H7 (cell line): ENCODE measurements at places on chromosomes 5 and 9. TPM values are rescaled to one million over a fixed set of nuclear protein-coding genes. Genes with fewer than 3 reads are reported as not detected.

- peak; percentile 18 for DNase-seq
Measured at GRCh38 chr5:146699664-146700418, 178.7 kb downstream of the PPP2R2B start.

DMRT3 gene
- total RNA-seq: not detected in 2 replicates

DNA sequence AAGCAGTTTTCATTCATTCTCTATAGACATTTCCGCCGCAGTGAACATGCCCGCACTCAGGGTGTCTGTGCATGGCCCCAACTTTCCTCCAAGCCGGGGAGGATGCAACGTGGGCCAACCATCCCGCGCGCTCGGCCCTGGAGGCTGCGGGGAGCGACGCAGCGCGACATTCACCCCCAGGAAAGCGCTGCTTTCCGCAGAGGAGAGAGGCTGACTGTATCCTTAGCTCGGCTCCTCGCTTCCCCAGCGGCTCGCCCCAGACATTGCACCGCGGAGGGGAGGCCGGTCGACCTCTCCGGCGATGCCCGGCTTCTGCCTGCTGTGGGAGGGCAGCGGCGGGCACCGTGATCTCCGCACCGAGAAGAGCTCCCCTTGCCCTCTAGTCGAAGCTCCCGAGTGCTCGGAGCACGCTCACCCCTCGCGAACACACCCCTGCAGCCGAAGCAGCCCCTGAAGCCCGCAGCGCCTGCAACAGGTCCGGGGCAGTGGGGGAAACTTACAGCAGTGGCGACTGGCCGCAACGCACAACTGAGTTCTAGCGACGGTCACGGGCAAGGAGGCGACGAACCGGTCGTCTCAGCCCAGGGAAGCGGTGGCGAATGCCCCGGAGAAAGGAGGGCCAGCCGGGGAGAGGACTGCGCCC lies 600 bp downstream of the ENC1 start:
- DNase-seq: peak; percentile 72

DNA sequence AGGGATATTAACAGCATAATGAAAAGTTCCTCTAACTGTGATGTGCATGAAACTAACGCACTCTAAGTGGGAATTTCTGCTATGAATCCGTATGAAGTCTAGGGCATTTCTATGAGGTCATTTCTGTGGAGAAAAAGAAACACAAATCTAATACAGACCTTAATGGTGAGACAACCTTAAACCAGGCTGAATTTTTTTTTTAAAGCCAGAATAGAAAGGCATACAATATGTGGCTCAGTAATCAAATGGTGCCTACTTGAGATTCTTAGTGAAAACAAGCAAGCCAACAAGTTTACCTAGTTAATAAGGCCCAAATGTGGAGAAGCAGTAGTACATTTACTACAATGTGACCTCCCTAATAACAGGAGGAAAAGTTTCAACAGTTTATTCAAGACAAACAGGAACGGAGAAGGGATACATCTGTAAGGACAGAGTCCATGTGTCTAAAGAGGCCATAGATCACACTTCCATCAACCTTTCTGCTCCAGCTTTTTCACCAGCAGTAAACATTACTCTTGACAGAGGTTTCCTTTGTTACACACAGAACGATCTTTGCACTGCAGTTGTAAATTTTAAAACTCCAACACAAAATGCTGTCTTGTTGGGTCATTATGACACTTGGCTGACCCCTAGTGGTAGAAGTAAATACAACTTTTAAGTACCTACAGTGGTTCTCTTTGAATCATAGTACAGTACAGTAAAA lies 26.2 kb downstream of the CARNMT1 start:
- peak; percentile 15 for DNase-seq

GRCh38 chr9:22052376-22052945 lies 43.4 kb upstream of the CDKN2B start:
- no peak for DNase-seq

- DNase-seq: no peak
Measured at GRCh38 chr9:91756510-91756780, 193.6 kb downstream of the ROR2 start.

DNA sequence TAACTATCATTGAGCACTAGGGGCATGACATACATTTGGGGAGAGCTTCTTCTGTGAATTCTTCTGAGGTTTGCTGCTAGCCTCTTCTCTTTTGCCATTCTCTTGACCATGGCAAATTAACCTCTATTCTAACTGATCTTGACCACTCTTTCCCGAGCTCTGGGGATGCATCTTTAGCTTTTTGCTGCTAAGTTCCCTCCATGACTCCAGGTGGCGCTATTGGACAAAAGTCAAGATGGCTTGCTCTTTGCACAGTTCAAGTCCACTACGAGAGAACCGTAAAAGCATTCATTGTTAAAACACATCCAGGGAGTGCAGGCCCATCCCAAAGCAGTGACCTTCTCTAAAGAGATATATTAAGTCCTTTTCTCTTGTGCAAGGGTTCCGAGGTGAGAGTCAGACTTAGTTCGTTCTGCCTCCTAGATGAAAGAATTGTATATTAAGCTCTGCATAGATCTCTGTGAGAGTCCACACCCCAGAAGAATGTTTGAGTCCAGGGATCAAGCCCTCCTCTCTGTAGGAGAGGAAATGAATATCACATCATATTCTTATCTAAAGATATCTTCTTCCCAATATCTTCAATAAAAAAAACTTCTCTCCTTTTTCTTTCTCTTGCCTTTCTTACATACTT lies 1152.9 kb upstream of the CDH6 start:
- DNase-seq: peak; percentile 57

DNA sequence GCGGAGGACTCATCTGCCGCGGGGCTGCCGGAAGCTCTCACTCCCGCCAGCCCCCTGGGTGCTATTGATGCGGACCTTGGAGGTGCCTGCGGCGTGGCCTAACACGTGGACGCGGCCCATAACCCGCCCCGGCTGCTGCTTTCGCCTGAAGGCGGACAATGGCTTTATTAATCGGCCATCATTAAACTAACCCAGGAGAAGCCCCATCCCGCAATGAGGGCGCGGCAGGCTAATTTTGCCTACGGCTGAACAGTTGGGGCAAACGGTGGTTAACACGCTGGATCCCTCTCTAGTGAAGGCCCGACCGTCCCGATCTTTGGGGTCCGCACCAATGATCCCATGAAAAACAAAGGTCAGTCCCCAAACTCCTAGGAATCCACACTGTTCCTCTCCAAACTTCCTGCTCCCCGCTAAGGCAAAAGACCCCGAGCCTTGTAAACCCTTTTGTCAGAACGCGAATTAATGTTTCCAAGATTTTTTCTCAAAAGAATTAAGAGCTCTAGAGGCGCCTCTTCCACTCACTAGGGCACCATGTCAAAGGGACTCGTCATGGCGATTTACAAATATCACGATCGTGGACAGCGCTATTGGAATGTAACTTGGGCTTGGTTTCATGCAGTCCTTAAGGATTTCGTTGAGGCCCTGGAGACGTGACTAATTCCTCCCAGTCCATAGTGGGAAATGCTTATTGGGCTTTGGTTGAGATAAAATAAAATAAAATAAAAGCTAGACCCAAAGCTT lies 193.1 kb downstream of the MEF2C start:
- peak; percentile 63 for DNase-seq

SLC25A48 gene
- 0.04 and 0.38 TPM in 2 replicates for total RNA-seq

DNA sequence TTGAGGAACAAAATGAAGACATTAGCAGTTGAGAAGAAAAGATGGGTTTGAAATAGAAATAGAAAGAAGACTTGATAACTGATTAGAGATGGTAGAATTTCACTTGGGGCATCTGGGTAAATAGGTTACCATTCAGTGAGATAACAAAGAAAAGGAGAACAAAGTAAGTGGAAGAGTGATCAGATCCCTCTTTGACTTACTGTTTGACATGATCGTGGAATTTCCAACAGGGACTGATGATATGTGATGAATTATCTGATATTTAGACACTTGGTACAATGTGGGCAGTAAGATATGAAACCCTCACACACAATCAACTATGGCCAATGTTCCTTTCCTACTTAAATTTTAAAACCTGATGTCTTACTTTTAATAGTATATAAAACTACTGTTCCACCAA lies 70.1 kb upstream of the STARD4 start:
- no peak for DNase-seq

AJM1 gene
- total RNA-seq: 0.14 and 0.52 TPM in 2 replicates

- DNase-seq: no peak
Measured at GRCh38 chr9:121876255-121876654, 216.9 kb downstream of the TTLL11 start.

DNA sequence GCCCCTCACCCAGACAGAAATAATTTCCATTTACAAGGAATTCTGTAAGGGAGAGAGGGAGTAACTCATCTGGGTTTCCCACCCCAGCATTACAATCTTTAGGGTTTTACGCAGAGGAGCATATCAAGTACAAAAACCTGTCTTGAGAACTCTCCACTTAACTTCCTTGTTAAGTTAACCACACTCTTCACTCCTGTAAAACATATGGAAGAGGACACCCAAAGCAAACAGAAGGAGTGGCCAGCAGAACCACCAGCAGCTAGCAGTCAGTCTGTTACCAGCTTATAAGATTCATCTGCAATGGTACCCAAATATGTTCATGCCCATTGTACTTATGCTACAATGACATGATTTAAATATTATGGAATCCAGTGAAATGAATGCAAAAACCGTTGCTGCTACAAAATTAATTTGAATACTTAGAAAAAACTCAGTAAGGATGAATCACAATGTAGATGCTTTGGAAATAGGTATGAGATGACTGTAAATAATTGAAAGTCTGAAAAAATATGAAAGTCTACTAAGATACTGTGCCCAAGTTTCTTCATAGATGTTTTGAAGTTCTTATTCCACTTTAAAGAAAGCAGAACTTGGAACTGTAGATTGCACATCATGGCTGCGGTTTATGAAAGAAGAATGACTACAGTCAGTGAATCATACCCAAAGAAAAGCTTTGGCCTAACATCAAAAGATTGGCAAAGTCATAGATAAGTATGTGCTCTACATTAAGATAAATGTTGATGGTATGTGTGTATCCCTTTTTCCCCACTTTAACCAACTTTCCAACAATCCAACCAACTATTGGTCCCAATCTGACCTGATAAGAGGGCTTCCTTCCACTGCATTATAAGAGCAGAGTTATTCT lies 233.6 kb downstream of the ACTL7B start:
- DNase-seq: no peak

TRIP13 gene
- 60.3 and 63.0 TPM in 2 replicates for total RNA-seq

C9orf57 gene
- total RNA-seq: not detected in 2 replicates

DNA sequence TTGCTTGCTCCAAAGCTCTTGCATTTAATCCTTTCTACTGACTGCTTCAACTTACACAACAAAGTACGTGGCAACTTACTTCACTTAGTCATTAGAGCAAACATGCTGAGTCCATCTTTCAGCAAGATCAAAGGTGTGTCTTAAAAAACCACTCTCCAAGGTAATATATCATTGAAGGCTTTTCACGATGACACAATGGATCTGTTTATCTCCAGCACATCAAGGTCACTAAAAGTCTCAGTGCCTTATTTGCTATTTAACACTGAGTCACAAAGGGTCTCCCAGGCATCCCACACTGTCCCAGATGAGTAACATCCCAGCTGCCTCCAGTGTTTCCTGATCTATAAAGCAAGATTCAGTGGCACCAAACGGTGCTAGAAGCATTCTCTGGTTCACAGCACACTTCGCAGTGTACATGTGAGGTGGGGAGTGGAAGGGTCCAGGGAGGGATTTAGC lies 3.7 kb upstream of the CLK4 start:
- DNase-seq: no peak

DNA sequence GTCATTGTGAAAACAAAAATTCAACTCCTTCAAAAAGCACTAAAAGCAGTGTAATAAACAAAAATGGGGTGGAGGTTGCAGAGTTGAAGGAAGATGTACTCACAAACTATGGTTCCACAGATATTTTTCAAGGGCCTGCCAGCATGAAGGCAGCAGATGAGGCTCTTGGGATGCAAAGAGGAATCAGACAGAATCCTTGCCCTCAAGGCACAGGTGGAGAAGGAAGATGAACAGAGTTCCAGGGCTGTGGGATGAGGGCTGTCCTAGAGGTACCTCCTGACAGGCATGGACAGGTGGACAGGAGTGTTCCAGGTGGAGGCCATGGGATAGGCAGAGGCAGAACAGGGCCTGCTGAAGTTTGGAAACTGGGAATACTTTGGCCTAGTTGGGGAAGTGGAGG lies 140.5 kb upstream of the ANKH start:
- no peak for DNase-seq
